ENCODE measurements at places on chromosomes 12 and 14. TPM values are rescaled to one million over a fixed set of nuclear protein-coding genes. Genes with fewer than 3 reads are reported as not detected.

TAS2R8 gene
- not detected for total RNA-seq

ANG gene
- 12.2 TPM for total RNA-seq

SLC15A4 gene
- 24.1 TPM for total RNA-seq

FITM1 gene
- not detected for total RNA-seq

POTEM gene
- not detected for total RNA-seq

SAMD4A gene
- 12.7 TPM for total RNA-seq

NUAK1 gene
- total RNA-seq: 5.0 TPM

NEMF gene
- total RNA-seq: 24.1 TPM

ASCL4 gene
- total RNA-seq: not detected

TOMM20L gene
- total RNA-seq: not detected

AKAP6 gene
- total RNA-seq: 0.55 TPM

DMAC2L gene
- 13.9 TPM for total RNA-seq

CCDC197 gene
- not detected for total RNA-seq

CDKN1B gene
- total RNA-seq: 16.7 TPM

LTBP2 gene
- 10.0 TPM for total RNA-seq

PLXNC1 gene
- 0.12 TPM for total RNA-seq

CEP170B gene
- 27.3 TPM for total RNA-seq

PAPOLA gene
- 76.4 TPM for total RNA-seq

PTPN6 gene
- 13.5 TPM for total RNA-seq

DPPA3 gene
- not detected for total RNA-seq

RAN gene
- 1,719 TPM for total RNA-seq
